Right atrium auricular region (tissue), 2 donors: ENCODE measurements at places on chromosomes 2 and 18. TPM values are rescaled to one million over a fixed set of nuclear protein-coding genes. Genes with fewer than 3 reads are reported as not detected.

NOTO gene
- total RNA-seq = not detected

GULP1 gene
- total RNA-seq = 7.5 TPM

CHRND gene
- not detected for total RNA-seq

PELI1 gene
- total RNA-seq = 10.3 TPM

UGT1A1 gene
- not detected for total RNA-seq

HOXD13 gene
- total RNA-seq = not detected

IL1B gene
- 2.6 TPM for total RNA-seq

TACR1 gene
- total RNA-seq = 0.07 TPM

MFSD2B gene
- 0.30 TPM for total RNA-seq

ARHGAP28 gene
- 3.0 TPM for total RNA-seq

PROKR1 gene
- total RNA-seq = not detected

IL1F10 gene
- not detected for total RNA-seq

SIX3 gene
- total RNA-seq = not detected

HEATR5B gene
- 16.4 TPM for total RNA-seq

THSD7B gene
- 0.08 TPM for total RNA-seq

BCL11A gene
- 2.2 TPM for total RNA-seq

LYPD6B gene
- total RNA-seq = 0.28 TPM

CCL20 gene
- total RNA-seq = not detected
